ENCODE measurements at places on chromosomes 6 and 20.

GRCh38 chr6:91081452-91082067, 494.7 kb upstream of the MAP3K7 start:
- no peak for DNase-seq

DNA sequence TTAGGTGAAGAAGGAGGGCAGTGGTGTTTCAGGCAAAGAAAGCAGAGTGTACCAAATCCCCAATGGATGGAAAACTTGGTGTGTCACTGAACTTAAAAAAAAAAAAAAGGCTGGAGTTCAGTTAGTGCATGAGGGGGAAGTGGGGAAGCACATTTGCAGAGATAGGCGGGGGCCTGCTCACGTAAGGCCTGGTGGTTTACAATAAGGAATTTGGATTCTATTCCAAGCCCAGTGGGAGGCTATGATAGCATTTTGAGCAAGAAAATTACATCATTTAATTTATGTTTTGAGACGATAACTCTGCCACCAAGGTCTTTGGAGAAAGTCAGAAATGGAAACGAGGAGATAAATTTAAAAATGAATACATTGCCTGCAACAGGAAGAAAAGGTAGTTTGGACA, 225.5 kb downstream of the EYA4 start:
- DNase-seq: no peak

- DNase-seq: no peak
These were observed 34.0 kb downstream of the SLX4IP start for GRCh38 chr20:10469056-10469455.

GRCh38 chr6:13278164-13278563, 50.2 kb downstream of the TBC1D7 start:
- DNase-seq: no peak

DNA sequence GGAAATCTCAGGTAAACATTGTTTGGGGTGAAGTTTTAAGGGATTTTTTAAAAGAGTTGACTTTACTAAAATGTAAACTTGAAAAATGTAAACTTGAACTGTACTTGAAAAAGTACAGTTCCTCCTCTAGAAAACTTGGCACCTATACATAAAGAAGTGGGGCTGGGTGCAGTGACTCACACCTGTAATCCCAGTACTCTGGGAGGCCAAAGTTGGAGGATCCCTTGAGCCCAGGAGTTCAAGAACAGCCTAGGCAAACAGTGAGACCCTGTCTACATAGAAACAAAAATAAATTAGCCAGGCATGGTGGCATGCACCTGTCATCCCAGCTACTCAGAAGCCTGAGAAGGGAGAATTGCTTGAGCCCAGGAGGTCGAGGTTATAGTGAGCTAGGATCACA, 7.2 kb downstream of the BTBD9 start:
- DNase-seq: no peak

- no peak for DNase-seq
These were observed 17.4 kb upstream of the SIRPB2 start for GRCh38 chr20:1508574-1508973.

DNA sequence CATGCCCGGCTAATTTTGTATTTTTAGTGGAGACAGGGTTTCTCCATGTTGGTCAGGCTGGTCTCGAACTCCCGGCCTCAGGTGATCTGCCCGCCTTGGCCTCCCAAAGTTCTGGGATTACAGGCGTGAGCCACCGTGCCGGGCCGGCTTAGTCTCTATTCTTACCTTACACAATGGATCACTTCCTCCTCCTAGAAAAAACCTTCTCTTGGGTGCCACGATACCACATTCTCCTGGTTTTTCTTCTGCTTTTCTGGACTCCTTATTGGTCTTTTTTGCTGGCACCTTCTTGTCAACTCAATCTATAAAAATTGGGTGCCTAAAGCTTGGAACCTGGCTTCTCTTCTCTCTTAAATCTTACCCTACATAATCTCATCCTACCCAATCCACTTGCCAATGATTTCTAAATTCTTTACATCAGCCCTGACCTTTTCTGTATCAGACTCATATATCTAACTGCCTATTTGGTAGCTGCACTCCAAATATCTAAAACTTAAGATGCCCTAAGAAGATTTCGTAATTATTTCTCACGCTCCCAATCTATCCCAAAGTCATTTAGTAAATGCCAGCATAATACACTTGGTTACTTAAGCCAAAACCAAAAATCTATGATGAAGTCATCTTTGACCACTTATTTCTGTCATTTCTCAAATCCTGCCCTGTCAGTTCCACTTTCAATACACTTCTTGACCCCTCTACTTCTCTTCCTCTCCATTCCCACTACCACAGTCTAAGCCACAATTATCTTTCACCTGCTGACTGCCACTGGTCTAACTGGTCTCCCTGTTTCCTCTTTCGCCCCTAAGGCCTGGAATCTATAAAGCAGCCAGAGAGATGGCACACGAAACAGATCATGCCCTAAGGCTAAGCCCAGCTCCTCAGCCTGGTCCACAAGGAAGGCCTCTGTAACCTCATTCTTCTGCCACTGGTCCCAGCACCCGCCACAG, 43.2 kb downstream of the ELMO2 start:
- DNase-seq: no peak

DNA sequence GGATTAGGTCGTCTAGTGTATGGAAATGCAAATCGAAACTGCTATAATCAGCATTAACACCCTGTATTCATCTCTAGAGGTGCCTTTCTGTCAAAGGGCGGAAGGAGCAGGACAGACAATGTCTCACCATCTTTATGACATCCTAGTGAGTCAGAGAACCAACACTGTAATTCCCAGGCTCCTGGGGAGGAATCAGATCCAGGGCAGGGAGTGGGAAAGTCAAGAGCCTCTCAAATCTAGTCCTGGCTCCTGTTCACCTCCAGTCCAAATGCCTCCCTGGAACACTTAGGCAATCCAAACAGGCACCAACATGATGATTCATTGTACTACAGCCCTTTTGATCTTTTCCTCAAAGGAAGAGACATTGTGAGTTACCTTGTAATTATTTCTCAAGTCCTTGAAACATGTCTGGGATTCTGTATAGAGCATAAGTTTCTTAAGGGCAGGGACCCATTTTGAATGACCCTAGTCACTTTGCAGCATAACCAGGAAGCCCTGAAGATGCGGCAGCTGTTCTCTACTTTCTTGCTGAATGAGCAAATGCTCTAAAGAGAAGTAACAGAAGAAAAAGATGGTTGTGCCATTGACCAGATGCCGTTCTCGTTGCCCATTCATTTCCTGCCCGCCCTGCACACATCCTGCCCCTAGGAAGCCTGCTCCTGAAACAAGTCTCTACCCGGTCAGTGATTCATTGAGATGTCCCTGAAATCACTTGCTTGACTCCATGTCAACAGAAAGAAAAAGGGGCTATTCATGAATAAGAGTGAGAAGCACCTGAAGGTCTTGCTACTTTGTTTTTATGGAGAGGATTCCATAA, 112.8 kb upstream of the JARID2 start:
- no peak for DNase-seq

DNA sequence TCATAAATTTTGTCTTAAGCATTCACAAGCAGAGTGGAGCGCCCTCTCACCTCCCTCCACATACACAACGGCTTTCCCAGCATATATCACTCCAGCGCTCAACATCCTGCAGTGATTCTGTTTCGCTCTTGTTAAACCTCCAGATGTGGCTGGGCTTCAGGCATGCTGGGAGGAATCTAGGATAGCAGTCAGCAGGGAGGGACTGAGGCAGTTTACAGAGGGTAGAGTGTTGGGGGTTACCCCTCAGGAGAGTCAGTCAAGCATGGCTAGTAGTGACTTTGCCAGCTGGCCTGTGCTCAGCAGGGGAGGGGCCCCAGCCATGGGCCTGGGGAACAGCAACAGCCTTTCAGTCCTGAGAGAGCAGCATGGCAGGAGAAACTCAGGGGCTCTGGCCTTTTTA, 161.4 kb upstream of the FLRT3 start:
- DNase-seq: no peak

DNA sequence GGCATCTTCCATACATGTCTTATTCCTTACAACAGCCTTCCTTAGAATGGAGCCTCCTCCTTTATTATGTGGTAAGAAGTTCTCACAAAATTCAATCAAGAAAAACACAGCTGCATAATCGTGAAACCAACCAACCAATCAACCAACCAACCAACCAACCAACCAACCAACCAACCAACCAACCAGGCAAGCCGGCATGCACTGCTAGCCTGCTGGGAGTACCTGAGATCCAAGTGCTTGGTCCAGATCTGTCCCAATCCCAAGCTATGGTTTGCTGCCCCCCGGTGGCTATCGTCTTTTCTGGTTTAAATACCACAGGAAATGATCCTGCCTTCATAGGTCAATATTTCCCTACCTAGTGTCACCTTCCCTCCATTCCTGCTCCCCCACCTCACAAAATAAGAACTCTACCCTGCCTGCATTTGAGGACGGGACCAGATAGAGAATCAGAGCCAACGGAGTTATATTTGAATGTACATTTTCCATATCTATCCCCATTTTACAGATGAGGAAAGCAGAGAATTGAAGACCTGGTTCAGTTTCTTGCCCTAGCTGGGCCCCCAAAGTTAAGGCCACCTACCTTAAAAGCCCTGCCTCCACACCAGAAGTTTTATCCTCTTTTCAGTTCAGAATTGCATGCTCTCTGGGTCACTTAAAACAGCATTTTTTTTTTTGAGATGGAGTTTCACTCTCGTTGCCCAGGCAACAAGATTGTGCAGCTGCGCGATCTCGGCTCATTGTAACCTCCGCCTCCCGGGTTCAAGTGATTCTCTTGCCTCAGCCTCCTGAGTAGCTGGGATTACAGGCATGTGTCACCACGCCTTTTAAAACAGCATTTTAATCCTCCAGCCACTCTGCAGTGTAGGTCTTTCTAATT, 27.1 kb downstream of the RAB44 start:
- DNase-seq: no peak

DNA sequence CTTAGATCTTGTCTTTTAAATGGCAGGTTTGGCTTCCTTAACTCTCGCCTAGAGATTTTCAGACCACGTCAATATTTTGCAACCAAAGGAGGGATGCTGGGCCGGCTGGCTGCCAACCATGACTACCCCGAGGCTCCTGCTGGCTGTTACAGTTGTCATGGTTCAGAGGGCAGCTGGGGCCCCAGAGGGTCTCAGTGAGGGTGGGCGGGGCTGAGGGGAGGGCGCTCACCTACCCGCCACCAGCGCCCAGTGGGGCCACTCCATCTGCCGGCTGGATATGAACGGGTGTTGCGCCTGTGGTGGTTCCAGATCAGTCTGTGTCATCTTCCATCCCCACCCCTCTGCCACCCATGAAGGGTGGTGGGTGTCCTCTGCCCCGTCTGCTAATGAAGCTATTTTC, 12.3 kb downstream of the GPR31 start:
- no peak for DNase-seq

GRCh38 chr6:21664314-21665109, 71.0 kb downstream of the SOX4 start:
- no peak for DNase-seq

- no peak for DNase-seq
These were observed 131.6 kb upstream of the SOX4 start for GRCh38 chr6:21461844-21462518.
